ENCODE measurements at places on chromosomes 3 and 15. TPM values are rescaled to one million over a fixed set of nuclear protein-coding genes. Genes with fewer than 3 reads are reported as not detected.

DNA sequence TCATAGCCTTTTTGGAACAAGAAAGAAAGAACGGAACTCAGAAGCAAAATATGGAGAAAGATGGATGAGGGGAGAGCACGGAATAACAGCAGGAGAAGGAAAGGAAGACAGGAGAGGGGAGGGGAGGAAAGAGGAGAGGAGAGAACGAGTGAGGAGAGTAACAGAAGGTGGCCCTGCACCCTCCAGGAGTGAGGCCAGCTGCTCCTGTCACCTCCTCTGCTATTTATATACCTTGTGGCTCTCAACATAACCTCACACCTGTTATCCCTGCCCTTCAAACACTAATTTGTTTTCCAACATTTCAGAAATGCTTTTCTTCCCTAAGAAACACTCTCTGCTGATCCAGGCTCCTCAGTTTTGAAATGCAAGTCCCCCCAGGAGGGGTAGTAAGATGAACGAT lies 53.4 kb upstream of the ATP2B2 start:
- DNase-seq: no peak

- DNase-seq: no peak
Observed at GRCh38 chr15:70723122-70723422, 40.3 kb downstream of the UACA start.

MOBP gene
- not detected for total RNA-seq

DNA sequence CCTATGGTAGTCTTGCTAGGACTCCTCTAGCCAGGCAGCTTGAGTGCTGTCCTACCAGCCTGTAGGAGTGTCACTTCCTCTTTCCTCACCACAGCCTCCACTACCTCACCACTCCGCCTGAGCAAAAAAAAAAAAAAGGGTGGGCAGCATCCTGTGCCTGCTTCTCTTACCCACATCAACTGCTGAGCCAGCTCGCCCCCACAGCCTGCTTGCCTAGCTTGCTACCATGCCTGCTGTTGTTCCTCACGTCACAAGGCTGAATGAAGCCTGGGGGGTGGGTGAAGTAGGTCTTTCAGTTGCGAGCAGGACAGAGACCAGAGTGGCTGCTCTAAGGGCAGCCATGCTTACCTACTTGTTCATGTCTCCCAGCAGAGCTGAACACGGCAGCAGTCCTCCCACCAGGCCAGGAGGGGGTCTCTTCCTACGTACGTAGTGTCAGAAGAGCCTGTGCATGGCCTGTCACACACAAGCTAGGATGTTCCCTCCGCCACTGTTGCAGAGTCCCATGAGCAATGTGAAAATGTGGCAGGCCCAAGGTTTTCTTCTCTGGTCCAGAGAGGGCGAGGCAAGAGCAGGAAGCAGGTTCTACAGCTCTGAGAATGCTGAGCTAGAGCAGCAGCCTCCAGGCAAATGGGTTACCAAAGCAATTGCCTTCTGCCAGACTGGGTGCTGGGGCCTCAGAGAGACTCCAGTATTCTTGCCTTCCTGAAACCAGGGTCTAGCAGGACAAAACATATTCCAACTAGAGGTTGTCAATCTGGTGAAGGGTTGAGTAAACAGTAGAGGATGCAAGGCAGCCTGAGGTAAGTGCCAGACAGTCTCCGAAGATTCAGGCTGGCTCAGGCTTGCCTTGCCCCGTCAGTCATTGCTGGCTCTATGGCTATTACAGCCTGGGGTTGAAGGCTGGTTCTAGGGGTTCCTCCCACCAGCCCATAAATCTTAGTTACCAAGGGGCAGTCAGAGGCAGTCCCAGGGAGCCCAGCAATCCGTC lies 8.1 kb downstream of the PPM1M start:
- DNase-seq: peak; percentile 53

DNA sequence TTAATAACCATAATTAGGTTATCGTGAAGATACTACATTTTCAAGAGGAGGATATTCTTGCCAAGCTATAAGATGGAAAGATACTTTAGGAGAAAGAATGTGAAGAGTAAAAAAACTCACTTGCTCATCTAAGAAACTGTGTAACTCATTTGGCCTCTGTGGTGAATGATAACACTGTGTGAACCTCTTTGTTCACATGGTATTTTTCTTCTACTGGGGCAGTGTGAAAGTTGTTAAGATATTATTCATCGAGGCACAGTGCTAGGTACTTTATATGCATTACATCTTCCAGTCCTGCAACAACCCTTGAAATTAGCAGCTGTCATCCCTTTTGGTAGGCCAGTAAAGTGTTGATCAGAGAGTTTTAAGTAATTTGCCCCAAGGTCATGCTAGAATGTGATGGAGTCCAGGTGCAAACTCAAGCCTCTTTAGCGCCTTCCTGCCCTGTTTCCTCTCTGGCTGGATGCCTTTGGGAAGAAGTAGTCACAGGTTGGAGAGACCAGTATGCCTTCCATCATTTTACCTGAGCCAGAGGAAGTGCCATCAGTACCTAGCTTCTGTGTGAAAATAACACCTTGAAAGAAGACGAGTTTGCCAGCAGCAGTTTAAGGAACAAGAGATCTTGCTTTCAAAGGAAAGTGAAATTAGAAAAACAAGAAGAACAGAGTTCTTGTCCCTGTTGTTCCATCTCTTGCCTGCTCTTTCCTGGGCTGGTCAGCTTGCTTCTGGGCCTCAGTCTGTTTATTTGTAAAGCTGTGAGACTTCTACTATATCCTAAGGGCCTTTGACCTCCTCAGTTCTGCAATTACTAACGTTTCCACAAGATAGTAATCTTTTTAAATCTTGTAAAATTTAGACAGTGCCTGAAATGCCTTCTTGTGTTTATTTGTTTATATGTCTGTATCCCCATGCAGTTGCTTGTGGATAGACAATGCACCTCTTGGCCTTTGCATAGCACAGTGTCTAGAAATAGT lies 179.3 kb downstream of the FNDC3B start:
- DNase-seq: no peak

- peak; percentile 50 for DNase-seq
Observed at GRCh38 chr15:38930851-38931572, 366.4 kb upstream of the RASGRP1 start.

GRCh38 chr3:58577269-58577821 lies at the start of gene FAM107A:
FAM107A (minus strand) TSS chr3:58577391; CDS start chr3:58569860, 7,531 bp downstream.
- peak; percentile 88 for DNase-seq

ACTRT3 gene
- 2.8 TPM for total RNA-seq

AMIGO3 gene
- total RNA-seq: not detected

GRCh38 chr3:108500728-108501127 lies 9.7 kb downstream of the MYH15 start:
- DNase-seq: peak; percentile 25

DNA sequence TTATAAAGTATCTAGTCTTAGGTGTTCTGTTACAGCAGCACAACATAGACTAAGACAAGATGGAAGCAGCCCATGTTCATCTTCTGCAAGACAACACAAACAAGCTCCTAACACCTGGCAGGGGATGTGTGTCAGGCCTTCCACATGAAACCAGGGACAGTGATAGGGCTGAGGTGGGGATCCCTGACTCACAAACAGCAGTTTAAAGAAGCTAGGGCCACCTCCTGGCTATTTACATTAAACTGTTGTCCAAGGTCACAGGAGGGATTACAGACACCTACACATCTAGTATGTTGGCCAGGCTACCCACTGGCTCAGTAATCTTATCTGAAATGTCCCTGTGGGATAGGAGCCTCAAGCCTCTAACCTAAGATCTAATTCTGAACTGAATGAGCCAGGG lies 211.3 kb downstream of the MINAR1 start:
- DNase-seq: no peak

DNA sequence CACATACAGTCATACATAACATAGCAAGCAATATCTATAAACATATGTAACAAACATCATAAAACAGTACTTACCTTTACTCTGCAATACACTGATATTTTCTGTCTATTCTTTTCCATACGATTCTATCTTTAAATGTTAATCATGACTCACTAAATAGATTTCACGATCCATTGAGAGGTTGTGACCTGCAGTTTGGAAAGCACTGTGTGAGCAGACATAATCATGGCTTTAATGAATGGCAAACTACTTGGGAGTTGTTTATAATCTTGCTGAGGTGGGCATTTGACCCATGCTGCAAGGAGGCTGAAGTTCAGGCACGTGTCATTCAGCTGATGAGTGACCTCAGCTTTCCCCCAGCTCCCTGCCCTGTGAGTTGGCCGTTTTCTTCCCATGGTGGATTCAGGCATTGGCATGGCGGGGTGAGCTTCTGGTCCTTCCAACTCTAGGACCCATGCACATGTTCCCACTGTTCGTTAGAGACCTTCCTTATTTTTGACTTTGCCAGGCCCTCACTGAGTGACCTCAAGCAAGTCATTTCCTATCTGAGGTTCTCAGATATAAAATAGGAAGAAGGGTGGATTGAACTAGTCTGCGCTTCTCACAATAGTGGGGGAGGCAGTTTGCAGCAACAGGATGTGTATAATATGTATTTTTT lies 41.7 kb downstream of the PAQR5 start:
- DNase-seq: no peak

DNA sequence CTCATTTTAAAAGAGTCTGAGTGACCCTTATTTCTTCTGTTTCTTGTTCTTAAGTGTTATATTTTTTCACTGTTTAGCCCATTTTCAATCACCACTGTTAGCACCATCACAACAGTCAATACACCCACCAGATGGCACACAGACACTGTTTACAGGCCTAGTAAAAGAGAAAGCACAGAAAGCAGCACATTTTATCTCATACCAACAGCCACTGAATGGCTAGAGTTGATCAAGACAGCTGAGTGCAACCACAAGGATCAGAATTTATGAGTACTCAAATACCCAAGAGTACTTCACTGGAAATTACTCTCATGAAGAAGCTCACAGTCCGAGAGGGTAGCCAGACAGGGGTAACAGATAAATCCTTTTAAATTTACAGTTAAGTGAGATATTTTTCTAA lies 127.0 kb downstream of the TFDP2 start:
- peak; percentile 29 for DNase-seq

DNA sequence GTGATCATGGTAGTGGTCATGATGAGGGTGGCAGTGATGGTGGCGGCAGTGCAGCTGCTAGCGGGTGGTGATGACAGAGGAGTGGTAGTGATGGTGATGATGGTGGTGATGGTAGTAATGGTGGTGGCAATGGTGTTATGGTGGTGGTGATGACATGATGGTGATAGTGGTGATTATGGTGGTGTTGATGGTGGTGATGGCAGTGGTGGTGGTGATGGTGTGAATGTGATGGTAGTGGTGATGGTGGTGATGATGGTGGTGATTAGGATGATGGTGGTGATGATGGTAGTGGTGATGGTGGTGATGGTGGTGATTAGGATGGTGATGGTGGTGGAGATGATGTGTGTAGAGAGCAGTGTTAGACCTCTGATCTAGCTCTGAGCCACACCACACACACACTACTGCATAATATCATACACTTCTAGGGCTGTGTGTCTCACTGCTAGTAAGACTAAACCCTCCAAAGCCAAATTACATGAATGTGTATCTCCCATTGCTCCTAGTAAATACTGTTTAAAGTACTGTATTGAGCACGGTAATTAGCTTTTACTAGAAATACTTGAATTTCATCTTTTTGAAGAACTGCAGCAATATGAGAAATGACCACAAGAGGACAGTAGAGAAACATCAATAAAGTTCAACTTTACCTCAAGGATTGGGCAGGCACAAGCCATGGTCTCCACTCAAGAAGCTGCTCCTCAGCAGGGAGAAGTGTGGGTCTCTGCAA lies 28.8 kb downstream of the TMED3 start:
- peak; percentile 65 for DNase-seq

DNA sequence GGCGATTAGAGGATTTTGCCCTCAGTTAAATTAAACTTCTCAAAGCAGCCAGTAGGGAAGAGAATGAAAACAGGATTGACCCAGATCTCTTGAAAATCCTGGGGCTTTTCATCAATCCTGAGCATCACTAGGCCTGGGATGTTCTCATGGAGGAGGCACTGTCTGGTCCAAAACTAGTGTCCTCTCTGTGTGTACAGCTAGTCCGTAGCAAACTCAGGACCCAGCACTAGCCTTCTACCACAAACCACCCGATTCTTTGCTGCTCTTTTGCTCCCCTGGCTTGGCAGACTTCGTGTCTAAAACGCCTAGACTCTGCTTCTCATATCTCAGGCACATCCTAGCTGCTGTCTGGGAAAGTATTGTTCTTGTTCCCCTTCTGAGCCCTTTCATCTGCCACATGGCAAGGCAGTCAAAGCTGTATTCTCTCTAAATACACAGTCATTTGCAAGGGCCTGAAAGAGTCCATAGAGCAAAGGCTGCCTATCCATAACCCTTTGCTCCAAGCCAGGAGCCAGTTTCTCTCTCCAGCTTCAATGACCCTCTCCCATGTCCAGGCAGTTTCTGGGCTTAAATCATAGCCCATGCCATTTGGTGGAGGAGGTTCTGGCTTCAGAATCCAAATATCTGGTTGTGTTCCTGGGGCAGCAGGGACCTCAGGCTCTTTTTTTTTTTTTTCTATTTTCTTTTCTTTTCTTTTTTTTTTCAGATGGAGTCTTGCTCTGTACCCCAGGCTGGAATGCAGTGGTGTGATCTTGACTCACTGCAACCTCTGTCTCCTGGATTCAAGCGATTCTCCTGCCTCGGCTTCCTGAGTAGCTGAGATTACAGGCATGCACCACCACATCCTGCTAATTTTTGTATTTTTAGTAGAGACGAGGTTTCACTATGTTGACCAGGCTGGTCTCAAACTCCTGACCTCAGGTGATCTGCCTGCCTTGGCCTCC lies 52.4 kb downstream of the CDC25A start:
- no peak for DNase-seq

CDHR4 gene
- total RNA-seq: not detected

PDZRN3 gene
- 35.6 TPM for total RNA-seq

- no peak for DNase-seq
Observed at GRCh38 chr3:2958551-2958950, 151.6 kb downstream of the IL5RA start.

DNA sequence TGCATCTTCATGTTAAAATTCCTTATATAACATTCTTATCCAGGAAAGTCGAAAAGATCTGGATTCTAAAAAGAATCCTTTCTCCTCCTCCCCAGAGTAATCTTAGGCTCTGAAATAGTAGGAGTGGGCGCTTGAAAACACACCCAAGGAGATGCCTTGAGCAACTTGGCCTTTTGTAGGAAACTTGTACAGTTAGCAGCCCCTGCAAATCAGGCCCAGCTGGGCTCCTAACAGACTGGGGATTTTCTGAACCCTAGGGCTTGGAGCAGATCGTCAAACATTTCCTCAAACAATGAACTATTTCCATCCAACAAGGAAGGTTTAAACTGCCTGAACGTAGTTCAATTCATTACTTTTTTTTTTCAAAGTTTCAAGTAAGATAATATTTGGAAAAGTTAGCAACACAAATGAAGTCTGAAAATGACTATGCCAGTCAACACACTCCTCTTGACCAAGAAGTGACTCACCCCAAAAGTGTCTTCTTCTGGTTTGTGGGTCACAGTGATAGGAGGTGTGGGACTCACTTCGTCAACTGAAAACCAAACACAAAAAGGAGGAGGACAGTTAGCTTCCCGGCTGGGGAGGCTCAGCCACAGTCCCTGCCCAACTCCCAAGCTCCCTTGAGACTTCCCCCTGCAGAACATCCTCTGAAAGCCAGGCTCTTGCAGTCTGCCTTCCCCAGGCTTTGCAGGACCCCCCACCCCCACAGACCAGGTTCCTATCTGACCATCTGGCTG lies 129.7 kb downstream of the NTRK3 start:
- DNase-seq: peak; percentile 10

HRH1 gene
- 9.1 TPM for total RNA-seq

Data from GM23248 (cell line).